Mesenchymal stem cell (in vitro differentiated cells and primary cell): ENCODE measurements at places on chromosomes 2 and 18.

DNA sequence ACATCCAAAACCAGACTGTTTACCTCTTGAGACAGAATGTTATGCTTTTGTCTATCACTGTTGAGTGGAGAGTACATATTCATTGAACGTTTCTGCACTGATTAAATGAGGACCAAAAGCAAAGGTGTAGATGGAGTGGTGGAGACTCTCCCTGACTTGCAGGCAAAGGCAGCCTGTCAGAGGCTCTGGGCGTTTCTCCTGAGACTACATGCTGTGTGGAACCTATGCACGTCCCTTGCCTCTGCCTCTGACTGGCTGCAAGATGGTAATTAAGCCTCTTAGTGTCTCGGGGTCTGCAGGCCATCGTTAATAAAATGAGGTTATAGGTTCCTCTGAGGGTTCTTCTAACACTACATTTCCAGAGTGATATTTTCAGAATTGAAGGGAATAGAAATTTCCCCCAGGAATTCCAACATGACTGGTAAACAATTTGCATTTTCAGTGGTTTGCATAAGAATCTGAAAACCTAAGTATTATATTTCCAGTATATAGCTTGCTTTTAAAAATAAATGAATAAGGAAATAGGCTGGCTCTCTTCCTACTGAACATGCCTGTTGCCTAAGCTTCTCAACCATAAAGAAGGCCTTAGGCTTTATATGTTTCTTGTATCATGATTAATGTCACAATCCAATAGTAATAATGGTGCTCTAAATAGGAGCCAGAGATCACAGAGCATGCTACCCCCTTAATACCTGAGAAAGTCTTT lies 107.4 kb downstream of the FTCDNL1 start:
- no peak for DNase-seq

DNA sequence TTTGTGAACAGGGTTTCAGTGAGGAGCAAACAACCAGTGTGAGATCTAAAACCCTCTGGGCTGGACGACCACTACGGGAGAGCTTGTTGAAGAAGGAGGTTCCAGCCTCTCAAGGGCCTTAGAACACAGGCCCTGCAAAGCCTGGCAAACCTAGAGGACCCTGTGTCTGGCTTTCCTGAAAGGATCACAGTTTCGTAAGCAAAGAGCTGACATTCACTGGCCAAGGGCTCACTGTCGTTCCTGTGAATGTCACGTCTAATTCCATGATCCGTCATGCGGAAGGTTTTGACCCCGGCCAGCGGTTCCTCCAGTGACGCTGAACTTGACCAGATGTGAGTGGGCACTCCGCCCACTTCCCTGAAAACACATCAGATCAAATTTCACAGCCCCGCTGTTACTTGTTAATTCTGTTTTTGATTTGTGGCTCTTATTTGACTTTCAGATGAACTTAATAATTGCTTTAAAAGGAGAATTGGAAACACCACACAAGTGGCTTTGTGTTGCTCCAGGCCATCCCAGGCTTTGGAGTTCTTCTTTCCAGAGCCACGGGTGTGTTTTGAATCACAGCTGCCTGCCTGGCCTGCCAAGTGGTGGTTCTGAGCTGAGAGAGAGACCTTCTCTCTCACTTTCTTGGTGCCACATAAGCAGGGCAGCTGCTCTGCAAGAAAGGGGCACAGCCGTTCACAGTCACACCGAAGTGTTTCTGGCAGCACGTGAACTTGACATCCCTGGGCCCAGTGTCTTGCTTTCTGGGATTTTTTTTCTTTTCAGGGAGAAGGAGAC lies 308.4 kb downstream of the NDUFA10 start:
- DNase-seq, result no peak

DNA sequence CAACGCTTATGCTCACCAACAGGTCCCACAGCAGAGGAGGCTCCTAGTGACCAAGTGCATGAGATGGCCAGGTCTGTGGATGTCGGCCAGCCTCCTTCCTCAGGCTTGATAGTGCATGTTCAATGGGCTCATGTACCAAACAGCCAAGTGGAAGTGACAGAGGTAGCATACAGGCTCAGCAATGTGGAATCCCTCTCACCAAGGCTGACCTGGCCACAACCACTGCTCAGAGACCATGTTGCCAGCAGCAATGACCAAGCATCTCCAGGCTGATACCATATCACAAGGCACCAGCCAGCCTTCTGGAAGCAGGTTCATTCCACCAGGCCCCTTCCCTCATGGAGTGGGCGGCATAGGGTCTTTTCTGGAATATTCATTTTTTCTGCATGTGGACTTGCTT lies 61.5 kb downstream of the REEP1 start:
- no peak for DNase-seq

DNA sequence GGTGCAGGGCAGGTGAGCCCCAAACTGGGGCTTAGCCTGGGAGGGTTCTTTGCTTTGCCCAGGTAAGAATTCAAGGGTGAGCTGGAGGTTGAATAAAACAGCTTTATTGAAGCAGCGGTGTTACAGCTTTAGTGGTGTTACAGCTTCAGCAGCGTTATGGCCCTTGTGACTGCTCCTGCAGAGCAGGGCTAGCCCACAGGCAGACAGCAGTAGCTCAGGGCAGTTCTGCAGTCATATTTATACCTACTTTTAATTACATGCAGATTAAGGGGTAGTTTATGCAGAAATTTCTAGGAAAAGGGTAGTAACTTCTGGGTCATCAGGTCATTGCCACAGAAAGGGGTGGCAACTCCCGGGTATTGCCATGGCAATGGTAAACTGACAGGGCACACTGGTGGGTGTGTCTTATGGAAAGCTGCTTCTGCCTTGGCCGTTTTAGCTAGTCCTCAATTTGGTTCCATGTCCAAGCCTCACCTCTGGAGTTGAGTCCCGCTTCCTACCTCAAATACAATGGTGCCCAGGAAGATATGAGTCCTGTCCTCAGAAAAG lies 78.2 kb downstream of the THNSL2 start:
- no peak for DNase-seq

GRCh38 chr18:77090546-77091174 lies 41.9 kb downstream of the MBP start:
- no peak for DNase-seq

- no peak for DNase-seq
These were observed 67.6 kb upstream of the STAT1 start for GRCh38 chr2:191081411-191082155.

DNA sequence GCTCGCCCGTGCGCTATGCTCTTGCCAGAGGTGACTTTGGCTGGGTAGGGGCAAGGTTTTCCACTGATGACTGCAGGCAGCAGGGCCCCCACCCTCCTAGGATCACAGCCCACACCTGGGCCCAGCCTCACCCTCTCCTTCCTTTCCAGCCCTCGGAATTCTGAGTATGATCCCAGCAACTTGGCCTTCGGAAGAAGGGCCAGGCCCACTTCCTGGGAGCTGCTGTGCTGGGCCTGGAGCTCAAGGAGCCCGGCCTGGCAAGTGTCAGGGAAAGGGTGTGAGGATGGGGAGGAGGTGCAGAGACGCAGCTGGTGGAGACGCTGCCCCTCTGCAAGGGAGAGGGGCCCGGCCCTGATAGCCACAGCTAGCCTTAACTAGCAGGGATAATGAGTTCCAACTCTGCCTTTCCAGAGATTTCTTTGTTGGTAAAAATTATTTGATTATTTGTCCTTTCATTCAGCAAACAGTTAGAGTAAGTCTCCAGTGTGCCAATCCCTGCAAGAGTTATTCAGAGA lies 1.7 kb upstream of the CNDP1 start:
- no peak for DNase-seq

GRCh38 chr2:19982268-19982667 lies 7.6 kb downstream of the WDR35 start:
- peak; percentile 22 for DNase-seq

GRCh38 chr2:97660044-97660774 lies 3.6 kb downstream of the ACTR1B start:
- no peak for DNase-seq

DNA sequence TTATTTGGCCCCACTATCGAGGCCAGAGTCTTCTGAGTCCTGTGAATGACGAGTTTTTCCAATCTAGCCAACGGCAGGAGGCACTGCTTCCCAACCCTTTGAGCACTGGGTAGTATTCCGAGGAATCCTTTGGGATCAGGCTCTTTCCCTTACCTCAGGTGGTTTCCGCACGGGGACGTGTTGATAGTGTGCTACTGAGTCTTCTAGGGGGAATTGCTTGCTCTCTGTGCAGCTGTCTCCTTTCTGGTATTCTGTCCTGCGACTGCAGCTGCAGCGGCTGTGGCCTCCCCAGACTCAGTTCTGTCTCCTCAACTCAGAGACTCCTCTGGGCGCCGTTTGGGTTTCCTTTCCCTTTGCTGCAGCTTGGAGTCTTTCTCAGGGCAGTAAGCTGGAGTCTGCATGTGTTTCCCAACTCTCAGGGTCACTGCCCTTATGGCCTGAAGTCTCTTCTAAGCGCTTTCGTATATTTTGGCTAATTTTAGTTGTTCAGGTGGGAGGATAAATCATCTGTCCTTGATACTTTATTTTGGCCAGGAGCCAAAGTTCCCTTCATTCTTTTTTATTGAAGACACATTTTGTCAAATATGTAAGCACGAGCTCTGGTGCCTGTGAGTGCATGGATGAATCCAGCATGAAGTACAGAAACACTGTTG lies 118.4 kb downstream of the MAP4K4 start:
- DNase-seq, result peak; percentile 43

- no peak for DNase-seq
These were observed 86.4 kb upstream of the RGPD4 start for GRCh38 chr2:107740300-107740699.

DNA sequence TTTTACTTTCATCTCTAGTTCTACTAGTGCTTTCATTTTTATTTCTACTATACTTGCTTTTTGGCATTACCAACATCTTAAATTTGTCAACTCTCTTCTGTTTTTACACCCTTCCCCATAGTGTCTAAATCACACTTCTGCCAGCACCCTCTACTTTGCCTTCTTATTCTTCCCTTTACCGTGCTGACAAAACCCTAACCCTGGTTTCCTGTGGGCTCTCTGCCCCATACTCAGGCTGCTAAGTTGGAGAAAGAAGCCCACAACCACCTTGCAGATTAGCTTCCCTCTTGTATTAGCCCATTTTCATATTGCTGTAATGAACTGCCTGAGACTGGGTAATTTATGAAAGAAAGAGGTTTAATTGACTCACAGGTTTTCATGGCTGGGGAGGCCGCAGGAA lies 24.8 kb downstream of the GIGYF2 start:
- no peak for DNase-seq

DNA sequence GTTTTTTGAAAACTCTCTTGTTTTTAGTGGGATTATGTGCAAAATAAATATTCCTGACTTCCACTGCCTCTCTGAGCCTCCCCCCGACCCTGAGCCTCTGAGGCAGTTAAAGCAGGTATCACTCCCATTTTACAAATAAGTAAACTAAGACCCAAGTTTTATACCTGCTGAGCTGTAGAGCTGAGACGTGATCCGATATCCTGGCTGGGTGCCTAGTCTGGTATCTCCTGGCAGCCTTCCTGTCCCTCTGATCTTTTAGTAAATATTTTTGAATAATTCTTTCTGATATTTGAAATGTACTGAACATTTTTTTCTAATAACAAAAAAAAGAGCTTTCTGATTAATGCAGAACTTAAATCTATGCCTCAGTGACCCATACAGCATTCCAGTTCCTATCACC lies 108.3 kb upstream of the NOSTRIN start:
- no peak for DNase-seq

DNA sequence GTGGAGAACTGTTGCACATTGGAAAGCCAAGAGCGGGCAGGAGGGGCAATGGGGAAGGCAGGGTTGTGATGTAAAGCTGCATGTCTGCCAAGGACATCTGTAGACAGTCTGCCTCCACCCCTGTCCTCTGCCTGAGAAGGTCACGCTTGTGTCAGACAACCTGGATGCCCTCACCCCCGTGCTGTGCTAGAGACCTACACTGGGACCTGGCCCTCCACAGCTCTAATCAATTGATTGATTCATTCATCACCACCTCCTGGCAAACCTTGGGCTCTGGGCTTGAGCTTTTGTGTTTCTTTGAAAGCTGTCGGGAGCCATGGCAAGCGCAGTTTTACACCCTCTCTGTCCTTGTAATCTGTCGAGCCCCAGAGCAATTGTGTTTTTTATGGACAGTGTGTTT lies 41.1 kb downstream of the MARCO start:
- no peak for DNase-seq

GRCh38 chr2:19865151-19865550 lies 36.6 kb downstream of the TTC32 start:
- no peak for DNase-seq

DNA sequence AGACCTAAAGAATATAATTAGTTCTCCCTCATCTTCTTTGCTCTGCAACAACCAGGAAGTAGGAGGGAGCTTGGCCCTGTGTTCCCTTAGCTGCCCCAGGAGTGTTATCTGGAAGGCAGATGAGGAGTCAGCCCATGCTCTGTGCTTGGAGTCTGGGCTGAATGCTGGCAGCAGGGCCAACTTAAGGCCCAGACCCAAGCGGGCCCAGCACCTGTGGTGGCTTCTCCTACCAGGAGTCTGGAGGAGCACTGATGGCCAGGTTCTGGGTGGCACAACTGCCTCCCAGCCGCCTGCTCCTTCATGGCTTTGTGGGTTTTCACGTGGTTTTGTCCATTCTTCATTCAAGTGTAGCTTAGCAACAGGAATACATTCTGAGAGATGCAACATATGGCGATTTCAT lies 1910.7 kb upstream of the LRRTM1 start:
- peak; percentile 1 for DNase-seq
